ENCODE measurements at places on chromosomes 6 and 20.

DNA sequence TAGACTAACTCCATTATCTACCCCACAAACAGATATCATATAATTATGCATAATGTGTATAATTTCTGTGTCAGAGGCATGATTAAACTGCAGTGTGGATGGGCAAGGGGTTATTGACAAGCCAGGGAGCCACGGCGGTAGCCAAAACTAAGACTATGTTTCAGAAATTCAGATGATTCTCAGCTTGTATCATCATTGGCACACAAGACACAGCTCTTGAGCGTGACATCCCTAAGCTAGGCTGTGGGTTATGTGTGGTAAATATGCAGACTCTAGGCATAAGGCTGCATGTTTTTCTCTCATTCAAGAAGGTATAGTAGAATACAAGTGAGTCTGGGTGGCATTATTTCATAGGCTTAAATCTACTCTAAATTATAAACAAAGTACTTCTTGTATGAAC lies 154.3 kb downstream of the KLHL32 start:
- no peak for DNase-seq

DNA sequence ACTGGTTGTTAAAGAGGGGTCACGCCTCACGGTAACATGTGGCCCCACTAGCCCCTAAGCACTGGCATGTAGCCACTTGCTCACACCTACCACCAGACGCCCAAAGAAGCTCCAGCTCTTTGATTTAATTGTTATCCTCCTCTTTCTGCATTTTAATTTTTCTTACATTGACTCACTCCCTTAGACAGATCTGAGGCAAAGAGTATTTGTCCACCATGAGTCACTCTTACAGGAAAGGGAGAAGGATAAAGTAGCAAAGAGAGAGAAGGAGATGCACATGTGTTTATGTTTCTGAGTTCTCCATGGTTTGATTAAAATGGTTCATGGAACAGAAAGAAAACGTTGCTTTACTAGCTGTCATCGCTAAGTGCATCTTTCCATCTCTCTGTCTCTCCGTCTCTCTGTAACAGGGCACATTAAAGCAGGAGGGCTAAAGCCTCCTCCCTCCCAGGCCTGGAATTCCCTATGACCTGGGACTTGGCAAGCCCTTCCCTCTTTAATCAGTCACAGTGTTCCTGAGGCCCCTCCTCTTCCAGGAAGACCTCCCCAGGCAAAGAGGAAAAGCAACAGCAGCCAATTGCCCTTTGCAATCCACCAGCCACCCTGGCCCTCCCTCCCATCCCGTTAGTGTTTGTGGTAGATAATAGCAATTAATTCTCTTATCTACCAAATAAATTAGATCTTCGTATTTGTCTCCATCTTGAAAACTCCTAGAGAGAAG lies 112.8 kb upstream of the TSHZ2 start:
- no peak for DNase-seq

- DNase-seq = no peak
These were observed 147.2 kb downstream of the DOK5 start for GRCh38 chr20:54622333-54623295.

DNA sequence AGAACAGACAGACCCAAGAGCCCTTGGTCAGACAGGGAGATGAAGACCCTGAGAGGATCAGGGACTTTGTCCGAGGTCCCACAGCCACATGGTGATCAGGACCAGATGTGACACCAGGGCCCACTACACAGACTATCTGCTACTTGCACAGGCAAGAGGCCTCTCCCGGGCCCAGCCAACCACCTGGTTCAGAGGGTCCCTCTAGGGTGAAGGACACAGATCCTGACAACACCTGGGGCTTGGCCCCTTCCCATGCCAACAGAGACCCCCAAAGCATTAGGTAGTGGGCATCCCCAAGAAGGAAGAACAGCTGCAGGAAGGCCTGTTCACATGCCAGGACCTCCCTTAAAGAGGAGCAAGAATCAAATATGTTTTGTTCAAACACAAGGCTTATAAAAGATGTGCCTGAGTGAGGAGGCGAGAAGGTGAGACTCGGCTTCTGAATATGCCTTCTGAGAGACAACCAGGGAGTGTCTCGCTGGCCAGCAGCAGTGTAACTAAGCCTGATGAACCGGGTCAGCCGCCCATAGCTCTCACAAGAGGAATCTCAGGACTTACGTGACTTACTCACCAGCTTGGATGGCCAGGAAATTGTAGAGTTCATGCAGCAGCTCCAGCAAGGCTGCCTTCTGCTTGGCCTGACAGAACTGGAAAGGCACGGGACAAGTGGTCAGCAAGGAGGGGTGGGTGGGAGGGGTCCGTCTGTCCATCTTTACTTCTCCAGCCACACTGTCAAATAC lies 5.0 kb downstream of the LEMD2 start:
- no peak for DNase-seq

DNA sequence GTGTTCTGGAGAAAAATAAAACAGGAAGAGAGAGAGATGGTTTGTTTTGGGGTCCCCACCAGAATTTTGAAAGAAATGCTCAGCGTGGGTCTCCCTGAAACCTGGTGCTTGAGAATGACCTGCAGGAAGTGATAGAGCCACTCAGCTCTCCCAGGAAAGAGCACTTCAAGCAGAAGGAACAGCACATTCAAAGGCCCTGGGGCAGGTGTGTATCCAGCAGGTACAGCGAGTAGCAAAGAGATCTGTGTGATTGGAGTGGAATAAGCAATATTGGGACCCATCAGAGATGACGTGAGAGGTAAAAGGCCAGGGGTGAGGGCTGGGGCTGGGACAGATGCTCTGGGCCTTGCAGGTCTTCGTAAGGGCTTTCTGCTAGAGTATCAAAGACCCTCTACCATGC lies 89.5 kb upstream of the CCDC167 start:
- DNase-seq = no peak

DNA sequence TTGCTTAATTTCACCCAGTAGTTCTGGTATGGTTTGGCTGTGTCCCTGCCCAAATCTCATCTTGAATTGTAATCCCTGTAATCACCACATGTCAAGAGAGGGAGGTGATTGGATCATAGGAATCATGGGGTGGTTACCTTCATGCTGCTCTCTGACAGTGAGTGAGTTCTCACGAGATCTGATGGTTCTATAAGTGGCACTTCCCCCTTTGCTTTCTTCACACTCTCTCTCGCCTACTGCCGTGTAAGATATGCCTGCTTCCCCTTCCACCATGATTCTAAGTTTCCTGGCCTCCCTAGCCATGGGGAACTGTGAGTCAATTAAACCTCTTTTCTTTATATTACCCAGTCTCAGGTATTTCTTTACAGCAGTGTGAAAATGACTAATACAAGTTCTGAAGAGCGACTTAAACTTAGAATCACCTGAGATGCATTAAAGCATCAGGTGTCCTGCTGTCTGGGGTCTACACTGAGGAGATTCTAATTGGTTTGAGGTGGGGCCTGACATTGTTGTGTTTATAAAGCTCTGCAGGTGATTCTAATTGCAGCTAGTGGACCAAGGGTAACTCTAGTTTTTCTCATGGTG lies 82.1 kb upstream of the DTNBP1 start:
- no peak for DNase-seq

DNA sequence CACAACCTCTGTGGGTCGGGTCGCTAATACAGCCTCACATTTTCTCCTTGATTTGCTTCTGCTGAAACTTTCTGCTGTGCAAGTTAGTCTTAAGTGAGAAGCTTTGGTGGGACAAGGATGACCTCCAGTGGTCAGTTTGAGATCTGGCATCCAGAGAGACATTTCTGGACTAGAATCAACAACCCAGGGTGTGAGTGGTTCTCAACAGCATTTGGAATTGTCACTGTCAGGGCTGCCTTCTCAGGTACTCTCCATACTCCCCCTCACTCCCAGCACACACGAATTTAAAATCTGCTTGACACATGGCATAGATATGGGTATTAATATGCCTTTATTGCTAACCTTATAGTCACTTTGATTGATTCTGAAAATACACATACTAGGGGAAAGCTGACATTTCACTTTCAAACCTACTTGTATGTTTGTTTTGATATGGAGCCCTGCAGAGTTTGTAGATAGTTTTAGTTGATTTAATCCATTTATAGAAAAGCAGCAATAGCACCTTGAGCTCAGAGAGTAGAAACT lies 13.2 kb downstream of the OTOR start:
- peak; percentile 3 for DNase-seq

- DNase-seq = no peak
These were observed 730.4 kb downstream of the KIF16B start for GRCh38 chr20:15842872-15843271.

- DNase-seq = no peak
These were observed 29.9 kb downstream of the EZR start for GRCh38 chr6:158789115-158789917.

- no peak for DNase-seq
These were observed 14.7 kb upstream of the RBBP8NL start for GRCh38 chr20:62441987-62442539.

- no peak for DNase-seq
These were observed 19.3 kb downstream of the CITED2 start for GRCh38 chr6:139355172-139355571.

DNA sequence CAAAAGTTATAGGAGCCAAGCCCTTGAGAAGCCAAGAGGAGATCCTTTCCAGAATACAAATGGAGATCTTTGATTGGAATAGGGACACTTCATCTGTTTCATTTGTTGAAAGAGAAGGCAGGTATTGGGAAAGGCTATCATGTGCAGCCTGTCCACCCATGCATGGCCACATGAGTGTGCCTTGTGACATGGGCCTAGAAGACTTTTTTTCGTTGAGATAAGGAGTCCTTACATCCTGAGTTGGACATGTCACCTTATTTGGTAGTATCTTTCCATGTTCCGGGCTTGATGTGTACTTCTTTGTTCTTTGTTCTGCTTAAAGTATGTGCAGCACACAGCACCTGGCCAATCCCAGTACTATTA lies 42.1 kb upstream of the SYNCRIP start:
- DNase-seq = no peak

- no peak for DNase-seq
These were observed 233.6 kb upstream of the BMP2 start for GRCh38 chr20:6533761-6534479.

- no peak for DNase-seq
These were observed 14.9 kb downstream of the PEX3 start for GRCh38 chr6:143465546-143465945.
